Left lobe of liver (tissue), 2 donors: ENCODE measurements at places on chromosomes 2 and 18. TPM values are rescaled to one million over a fixed set of nuclear protein-coding genes. Genes with fewer than 3 reads are reported as not detected.

- no peak for DNase-seq
Measured at GRCh38 chr18:27685091-27685490, 491.8 kb downstream of the CDH2 start.

GRCh38 chr2:77192811-77193289 is 329.3 kb downstream of the LRRTM4 start:
- no peak for DNase-seq

DNA sequence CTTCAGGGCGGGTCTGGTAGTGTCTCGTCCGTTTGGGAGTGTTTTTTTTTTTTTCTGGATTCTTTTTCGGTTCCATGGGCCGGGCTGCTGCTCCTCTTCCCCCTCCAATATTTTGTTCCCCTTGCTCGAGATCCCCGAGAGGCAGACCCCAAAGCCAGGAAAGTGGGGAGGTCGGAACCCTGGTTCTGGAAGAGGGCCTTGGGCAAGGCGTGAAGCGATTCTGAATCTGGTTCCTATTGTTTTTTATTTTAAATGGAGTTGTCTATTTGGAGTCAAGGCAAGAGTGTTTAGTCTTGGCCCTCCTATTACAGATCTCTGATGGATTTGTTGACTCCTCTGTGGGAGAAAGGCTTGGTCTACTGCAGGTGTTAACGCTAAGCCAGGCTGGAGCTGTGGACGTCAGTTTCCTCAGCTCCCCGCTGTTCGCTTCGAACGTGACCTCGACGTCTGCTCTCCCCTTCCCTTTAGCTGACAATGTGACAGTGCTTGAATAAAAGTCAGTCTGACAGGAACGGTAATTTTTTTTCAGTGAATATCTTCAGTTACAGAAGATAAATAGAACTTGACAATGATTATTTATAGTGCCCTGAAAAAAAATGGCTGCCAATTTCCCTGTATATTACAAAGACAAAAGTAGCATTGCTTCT is 683 bp upstream of the DNAJC27 start:
- DNase-seq, result peak; percentile 50

DNA sequence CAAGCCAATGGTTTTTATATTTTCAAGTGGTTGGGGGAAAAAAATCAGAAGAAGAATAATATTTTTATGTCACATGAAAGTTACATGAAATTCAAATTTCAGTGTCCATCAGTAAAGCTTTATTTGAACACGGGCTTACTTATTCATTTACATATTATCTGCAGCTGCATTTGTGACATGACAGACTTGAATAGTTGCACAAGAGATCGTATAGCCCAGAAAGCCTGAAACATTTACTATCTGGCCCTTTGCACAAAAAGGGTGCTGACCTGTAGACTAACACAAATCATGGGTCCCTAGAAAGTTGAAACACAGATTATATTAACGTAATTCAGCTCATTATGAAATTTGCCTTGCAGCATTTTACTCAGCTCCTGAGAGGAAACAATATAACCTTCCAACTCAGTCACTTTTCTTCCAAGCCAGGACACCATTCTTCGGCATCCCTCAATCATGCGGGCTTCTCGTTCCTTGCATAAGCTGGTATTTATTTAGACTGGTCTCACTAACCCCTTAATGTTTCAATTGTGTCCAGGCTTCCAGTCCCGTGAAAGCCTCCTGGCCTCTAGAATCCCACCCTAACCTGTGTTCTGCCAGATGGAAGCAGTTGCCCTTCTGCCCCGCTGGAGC is 402.7 kb downstream of the SETBP1 start:
- DNase-seq, result no peak

DNA sequence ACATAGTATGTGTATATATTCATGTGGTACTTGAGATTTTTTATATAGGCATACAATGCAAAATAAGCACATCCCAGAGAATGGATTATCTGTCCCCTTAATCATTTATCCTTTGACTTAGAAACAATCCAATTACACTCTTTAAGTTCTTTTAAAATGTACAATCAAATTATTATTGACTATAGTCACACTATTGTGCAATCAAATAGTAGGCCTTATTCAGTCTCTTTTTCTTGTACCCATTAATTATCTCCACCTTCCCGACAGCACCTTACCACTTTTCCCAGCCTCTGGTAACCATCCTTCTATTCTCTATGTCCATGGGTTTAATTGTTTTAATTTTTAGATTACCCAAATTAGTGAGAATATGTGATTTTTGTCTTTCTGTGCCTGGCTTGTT is 914.1 kb downstream of the CCDC85A start:
- DNase-seq, result no peak

GRCh38 chr2:55986001-55986400 is 62.4 kb upstream of the EFEMP1 start:
- no peak for DNase-seq

- DNase-seq, result no peak
Measured at GRCh38 chr18:32884543-32884942, 111.7 kb upstream of the KLHL14 start.

DNA sequence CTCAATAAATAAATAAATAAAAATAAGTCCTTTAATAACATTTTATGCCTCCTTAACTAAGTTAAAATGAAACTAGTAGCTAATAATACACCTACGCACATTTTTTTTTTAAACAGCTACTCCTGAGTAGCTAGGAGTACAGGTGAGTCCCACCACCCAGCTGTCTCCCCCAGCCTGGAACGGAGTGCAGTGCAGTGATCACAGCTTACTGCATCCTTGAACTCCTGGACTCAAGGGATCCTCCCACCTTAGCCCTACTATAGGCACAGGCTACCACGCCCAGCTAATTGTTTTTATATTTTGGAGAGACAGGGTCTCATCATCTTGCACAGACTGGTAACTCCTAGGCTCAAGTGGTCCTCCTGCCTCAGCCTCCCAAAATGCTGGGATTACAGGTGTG is 28.4 kb downstream of the YWHAQ start:
- DNase-seq, result no peak

- DNase-seq, result no peak
Measured at GRCh38 chr2:236165842-236166795, 2.1 kb downstream of the GBX2 start.

Gene LINC00305
- total RNA-seq, result not detected
